ENCODE measurements at places on chromosomes 5 and 9.

GRCh38 chr5:33933723-33934169, 2.4 kb upstream of the RXFP3 start:
- no peak for DNase-seq

GRCh38 chr5:10291692-10292339, 15.9 kb downstream of the CMBL start:
- no peak for DNase-seq

DNA sequence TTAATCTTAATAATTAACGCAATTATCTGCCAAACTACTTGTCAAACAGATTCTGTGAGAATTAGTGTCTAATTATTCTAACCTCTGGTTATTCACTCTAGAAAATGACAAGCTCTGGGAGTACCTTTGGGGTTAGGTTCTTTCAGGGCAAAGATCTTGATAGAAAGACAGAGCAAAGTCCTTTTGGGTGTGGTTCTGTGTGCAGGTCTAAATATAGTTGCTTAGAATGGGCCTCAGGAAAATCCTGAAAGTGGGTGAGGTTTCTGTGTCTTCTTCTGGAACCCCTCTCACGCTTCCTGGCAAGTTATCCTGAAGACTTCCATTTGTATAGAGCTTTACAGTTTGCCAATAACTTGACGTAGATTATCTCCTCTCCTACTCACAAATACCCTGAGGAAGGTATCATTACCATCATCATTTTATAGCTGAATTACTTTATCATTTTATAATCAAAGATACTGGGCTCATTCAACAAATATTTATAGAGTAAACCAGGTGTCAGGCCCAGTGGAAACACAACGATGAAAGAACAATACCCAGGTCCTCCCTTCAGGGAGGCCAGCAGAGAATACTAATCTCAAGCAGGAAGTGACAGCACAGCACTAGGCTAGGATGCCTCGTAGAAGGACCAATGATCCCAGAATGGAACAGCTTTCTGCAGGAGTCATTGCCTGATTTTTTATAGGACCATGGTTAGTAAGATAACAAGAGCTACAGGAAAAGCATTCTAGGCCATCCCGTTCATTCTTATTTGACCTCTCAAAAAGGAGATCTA, 27.6 kb upstream of the LHFPL2 start:
- DNase-seq, result no peak

DNA sequence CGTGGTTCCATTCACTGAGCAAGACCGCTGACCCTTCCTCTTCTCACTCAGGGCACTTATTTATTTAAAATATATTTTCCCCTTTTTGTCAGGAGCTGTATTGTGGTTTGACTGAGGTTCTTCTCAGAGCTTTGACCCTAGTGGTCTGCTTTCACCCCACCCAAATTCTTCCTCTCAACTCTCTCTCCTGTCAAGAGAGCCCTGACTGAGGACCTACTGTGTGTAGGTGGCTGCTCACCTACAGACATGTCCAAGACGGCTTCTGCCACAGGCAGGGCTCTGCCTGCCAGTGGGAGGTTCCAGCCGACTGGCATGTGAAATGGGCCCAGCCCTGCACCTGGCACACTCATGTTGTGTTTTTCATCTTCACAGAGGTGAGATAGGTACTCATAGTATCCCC, 5.2 kb downstream of the DCANP1 start:
- no peak for DNase-seq

GRCh38 chr5:87770016-87770570, 357.4 kb upstream of the CCNH start:
- DNase-seq, result no peak

DNA sequence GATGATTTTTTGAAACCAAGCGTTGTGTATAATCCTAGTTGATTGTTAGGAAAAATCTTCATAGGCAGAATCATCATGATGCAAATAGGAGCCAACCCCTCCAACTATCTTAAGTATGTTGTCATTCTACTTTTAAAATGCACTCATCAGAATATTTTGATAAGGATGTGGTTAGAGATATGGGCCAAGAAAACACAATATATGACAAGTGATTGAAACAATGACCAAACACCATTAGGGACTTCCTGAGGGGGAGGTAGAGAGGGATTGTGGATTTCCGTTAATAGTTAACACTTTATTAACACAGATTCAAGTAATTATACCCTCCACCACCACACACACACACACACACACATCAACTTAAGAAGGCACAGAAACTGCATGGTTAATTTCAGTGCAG, 143.3 kb downstream of the ARSB start:
- no peak for DNase-seq

GRCh38 chr5:9351546-9351945, 194.3 kb downstream of the SEMA5A start:
- DNase-seq, result no peak

DNA sequence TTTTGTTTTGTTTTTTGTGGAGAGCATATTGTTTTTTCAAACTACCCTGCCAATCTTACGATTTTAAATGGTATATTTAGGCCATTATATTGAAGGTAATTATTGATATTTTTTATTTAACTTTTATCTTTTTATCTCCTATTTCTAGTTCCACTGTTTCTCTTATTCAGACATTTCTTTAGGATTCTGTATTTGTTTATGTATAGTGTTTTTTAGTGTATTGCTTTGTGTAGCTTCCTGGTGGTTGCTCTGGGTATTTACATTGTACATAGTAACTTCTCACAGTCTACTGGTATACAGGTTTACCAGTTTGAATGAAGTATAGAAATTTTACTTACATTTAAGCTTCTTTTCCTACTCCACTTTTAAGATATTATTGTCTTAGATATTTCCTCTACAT, 63.2 kb downstream of the ERCC6L2 start:
- no peak for DNase-seq

DNA sequence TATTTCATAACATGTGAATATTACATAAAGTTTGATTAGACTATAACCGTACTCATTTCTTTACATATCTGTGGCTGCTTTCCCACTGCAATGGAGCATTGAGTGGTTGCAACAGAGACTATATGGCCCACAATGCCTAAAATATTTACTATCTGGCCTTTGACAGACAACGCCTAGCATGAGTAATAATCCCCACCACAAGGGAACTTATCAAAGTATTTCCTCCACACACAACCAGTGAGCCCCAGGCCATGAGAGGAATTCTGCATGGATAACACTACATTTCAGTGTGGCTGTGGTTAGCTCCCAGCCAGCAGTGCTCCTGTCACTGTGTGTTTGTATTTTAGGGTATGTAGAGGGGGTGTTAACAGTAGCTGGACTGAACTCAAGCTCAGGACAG, 54.8 kb downstream of the FAM81B start:
- DNase-seq, result no peak

GRCh38 chr5:147539053-147539452, 29.2 kb upstream of the DPYSL3 start:
- DNase-seq, result no peak

DNA sequence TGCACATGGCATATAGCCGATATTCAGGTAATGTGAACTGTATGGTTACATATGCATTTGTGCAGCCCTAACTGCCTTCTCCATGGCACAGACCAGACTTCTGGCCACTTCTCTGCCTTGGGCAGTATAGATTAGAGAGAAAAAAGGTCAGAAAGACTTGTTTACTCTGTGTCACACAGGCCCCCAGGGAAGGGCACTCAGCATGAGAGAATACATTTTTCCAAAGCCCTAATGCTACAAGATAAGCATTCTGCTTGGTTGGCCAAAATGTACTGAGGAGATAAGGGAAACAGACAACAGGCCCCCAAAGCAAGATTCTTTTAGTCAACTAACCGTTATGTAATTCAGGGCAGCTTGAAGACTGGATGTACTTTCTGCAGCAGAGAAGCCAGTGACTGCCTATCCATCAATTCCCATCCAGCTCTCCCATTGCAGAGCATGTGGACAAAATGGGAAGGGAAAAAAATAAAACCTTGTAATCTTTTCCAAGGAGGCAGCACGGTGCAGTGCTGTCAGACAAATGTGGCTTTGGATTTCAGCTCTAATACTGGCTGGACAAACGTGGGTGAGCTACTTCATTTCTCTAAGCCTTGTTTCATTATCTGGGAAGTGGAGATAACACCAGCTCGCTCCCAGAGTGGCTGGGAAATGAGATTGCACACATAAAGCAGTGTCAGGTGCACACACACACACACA, 205.9 kb downstream of the NSG2 start:
- no peak for DNase-seq

DNA sequence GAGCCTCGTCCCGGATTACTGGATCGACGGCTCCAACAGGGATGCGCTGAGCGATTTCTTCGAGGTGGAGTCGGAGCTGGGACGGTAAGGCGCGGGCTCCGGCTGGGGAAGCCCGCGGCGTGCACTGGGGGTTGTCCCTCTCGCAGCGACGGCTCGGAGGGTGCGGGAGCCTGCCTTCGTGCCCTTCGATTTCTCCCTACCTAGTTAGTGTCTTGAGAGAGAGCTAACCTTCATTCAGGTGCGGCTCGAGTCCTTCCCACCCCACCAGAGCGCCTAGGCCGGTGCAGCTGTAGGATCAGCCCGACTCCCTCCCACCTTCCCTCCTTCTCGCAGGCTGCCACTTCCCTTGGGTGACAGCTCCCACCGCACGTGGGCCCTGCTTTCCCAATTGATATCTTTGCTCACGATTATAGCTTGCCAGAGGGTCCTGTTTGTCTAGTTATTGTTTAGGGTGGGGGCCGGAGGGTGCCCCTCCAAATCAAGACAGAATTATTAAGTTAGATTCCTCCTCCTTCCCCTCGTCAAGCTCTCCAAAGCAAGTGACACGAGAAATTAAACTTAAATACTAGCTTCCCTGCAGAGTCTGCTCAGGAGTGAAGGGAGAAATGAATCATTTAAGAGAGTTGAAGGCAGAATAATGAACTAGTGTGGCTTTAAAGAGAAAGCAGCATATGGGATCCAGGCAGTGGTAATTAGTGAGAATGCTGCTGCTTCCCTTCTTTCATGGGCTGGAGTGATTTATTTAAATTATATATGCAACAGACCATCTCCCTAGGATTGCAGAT, 569 bp downstream of the CAMK4 start:
- DNase-seq, result no peak

- no peak for DNase-seq
Observed at GRCh38 chr5:163222982-163223381, 214.4 kb upstream of the CCNG1 start.

- no peak for DNase-seq
Observed at GRCh38 chr5:37720550-37720952, 119.3 kb downstream of the GDNF start.

- no peak for DNase-seq
Observed at GRCh38 chr5:93164690-93165089, 416.3 kb downstream of the NR2F1-AS1 start.
